Putamen (tissue), 1 donor: ENCODE measurements at places on chromosomes 5 and 9.

- no peak for DNase-seq
These were observed 21.1 kb upstream of the TLR4 start for GRCh38 chr9:117682955-117683710.

GRCh38 chr5:144531188-144531587 is 360.5 kb downstream of the KCTD16 start:
- DNase-seq, result no peak

DNA sequence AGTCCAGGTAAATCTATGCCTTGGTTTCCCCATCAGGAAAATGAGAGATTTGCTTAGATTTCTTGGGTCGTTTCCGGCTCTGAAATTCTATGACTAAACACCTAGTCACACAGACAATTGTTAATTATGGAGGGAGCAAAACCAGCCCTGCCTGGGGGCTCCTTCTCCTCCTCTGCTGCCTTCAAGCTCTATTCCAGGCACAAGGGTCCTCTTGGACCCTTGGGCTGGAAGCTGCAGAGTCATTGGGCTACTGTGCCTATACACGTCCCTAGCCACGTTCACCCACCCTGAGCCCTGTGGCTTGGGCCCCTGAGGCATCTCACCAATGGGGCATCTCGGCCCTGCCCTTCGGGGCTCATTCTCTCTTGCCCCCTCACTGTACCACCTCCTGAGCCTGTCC is 73.8 kb upstream of the TBC1D2 start:
- no peak for DNase-seq

DNA sequence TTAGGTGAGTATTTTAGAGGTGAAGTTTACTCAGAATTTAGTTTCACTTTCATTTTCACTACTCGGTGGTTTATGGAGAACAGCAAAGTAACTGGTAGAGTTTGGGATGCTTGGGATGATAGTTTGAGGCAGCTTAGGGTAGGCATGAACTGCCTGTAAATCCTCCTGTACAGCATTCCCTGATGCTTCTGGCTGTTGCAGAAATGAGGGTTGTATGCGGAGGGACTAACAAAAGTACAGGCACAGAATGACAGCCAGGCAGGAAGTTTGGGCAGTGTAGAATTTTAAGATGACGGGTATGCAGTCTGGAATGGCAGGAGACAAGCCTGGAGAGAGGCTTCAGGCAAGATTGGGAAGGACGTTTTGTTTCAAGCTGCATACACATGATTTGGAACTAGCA is 48.0 kb upstream of the FAM120AOS start:
- DNase-seq, result no peak

- no peak for DNase-seq
These were observed 65.2 kb downstream of the ERAP1 start for GRCh38 chr5:96742538-96742937.

GRCh38 chr5:143677403-143677802 is 134.6 kb upstream of the HMHB1 start:
- no peak for DNase-seq

GRCh38 chr5:172165465-172165864 is 22.6 kb downstream of the STK10 start:
- DNase-seq, result no peak

- DNase-seq, result no peak
These were observed 57.5 kb upstream of the GNAQ start for GRCh38 chr9:78089111-78089510.

GRCh38 chr5:120314191-120314590 is 149.9 kb upstream of the PRR16 start:
- no peak for DNase-seq

GRCh38 chr9:117114768-117115167 is 300.1 kb downstream of the ASTN2 start:
- DNase-seq, result no peak

- DNase-seq, result no peak
These were observed 803.1 kb upstream of the WWC1 start for GRCh38 chr5:167488371-167488770.

DNA sequence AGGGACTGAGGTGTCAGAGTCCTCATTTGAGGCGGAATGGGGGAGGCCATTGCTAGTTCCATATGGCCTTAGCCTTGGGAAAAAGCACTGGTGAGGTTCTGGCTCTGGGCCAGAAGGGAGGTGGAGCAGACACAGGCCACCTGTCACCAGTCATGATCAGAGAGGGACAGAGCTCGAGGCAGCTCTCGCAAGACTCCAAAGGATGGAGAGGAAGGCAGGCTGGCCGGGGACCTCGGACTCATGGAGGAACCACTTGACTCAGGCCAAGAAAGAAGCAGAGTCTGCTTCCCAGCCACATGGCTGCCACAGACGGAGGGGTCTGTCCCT is 29.2 kb upstream of the NSMF start:
- no peak for DNase-seq

- no peak for DNase-seq
These were observed 43.4 kb upstream of the SLC9A3 start for GRCh38 chr5:567664-568060.

DNA sequence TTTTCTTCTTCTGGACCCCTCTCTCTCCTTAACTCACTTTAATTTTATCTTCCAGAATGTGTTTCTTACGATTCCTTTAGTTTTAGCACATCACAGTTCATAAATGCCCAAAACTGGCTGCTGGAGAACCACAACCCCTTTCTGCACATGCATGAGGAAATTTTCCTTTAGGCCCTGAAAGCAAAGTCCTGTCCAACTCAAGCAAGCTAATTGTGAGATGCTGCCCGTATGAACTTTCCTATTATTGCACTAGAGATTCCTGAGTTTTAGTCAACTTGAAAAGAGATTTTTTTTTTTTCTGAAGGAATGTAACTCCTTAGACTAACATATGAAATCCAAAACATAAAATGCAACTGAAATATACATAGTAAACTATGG is 52.1 kb upstream of the DAB2 start:
- DNase-seq, result no peak

DNA sequence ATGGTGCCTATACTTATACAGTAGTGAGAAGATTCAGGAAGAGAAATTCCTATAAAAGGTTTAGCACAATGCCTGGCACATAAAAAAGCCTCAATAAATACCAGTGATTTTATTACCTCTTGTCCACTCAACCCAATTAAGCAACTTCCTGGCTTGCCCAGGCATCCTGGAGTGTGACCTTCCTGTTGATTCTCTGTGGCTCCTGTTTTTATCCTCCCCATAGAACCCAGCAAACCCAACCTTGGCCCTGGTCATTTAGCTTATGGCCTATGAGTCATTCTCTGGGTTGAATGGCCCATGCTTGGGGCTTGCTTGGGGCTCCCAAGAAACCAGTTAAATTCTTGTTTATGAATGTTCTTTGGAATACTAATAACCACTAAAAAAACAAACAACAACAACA is 21.4 kb upstream of the SPARC start:
- DNase-seq, result no peak

GRCh38 chr9:755454-756381 is 85.8 kb upstream of the DMRT1 start:
- no peak for DNase-seq

GRCh38 chr9:116506685-116507084 is 180.4 kb upstream of the TRIM32 start:
- DNase-seq, result no peak

DNA sequence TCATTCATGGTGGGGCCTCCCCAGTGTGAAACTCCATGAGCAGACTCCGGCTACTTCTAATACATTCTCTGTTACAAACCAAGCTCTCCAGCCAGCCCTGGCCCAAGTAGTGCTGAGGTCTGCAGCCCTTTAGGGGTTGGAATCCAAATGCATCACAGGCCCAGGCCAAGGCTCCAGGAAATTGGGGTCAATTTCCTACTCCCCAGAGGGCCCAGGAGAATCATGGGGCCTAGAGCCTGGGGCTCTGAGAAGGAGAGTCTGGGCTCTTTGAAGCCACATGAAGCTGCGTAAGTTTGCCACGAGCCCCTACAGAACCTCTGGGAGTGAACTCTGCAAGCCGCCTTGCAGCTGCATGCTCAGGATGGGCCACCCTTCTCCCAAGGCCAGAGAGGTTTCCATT is 206.4 kb downstream of the PAPPA start:
- DNase-seq, result no peak

- no peak for DNase-seq
These were observed 1.1 kb downstream of the SLIT3 start for GRCh38 chr5:169299663-169300467.

DNA sequence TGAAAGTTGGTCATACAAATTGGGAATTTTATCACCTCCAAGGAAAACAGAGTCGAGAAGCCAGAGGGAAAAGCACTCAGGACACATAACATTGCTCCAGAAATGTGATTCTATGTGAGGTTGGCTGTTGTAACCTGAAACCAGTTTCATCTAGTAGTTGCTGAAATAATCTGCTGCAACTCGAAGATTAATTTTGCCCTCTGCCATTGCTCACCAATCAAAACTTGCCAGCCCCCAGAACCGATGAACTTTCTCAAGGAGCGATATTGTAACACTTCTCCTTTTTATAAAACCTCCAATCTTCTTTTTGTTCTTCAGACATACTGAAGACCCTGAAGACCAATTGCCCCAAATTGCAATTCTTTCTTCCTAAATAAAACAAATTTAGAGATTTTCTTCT is 31.1 kb downstream of the C5orf58 start:
- DNase-seq, result no peak

DNA sequence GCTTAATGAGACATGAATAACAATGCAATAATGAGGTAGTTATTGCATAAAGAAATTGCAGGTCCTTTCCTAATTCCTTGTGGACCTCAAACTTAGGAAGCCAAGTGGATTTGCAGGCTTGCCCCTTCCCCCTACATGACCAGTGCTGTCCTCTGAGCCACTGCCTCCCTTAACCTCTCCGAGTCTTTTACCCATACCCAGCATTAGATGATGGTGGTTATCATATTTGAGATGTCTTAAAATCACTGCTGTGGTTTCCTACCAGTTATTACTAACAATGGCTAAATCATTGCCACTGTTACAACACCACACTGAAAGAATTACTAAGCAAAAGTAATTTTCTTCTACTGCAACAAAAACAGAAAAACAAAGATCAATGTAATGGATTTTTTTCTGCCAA is 170.8 kb downstream of the EDIL3 start:
- no peak for DNase-seq
